Chondrocyte (in vitro differentiated cells): ENCODE measurements at places on chromosomes 12 and 14. TPM values are rescaled to one million over a fixed set of nuclear protein-coding genes. Genes with fewer than 3 reads are reported as not detected.
A peak's percentile ranks its signal among the peaks of the same experiment; 100 is the strongest.

The CD163 gene
- total RNA-seq, result 0.05 TPM in 1 of 3 replicates, not detected in the others

The CD163L1 gene
- 1.0 to 5.2 TPM (median 3.8 TPM) in 3 replicates for total RNA-seq

The CAPZA3 gene
- total RNA-seq, result not detected in 3 replicates

- no peak for DNase-seq
These were observed 127.3 kb upstream of the HIF1A start for GRCh38 chr14:61567838-61568571.

DNA sequence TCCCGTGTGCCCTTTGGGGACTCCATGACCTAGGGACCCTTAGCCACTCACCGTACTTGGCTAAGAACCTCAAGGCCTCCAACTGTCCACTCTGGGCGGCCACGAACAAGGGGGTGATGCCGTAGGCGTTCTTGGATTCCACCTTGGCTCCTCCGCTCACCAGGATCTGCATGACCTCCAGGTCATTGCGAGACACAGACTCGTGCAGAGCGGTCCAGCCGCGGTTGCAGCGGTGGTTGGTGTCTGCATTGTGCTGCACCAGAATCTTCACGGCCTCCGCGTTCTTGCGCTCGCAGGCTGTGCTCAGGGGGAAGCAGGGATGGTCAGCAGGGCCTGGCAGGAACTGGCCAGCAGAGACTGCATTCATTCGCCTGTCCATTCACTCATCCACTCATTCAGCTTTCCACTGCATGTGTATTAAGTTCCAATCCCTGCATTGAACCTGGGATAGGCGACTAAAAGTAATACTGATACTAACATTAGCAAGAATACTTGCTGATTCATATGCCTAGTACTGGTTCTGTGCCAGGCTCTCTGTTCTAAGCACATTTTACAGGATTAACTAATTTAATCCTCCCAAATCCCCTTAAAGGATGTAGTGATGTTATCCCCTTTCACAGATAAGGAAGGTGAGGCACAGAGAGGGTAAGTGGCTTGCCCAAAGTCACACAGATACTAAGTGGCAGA lies 23.9 kb downstream of the FAM181A start:
- DNase-seq, result no peak

DNA sequence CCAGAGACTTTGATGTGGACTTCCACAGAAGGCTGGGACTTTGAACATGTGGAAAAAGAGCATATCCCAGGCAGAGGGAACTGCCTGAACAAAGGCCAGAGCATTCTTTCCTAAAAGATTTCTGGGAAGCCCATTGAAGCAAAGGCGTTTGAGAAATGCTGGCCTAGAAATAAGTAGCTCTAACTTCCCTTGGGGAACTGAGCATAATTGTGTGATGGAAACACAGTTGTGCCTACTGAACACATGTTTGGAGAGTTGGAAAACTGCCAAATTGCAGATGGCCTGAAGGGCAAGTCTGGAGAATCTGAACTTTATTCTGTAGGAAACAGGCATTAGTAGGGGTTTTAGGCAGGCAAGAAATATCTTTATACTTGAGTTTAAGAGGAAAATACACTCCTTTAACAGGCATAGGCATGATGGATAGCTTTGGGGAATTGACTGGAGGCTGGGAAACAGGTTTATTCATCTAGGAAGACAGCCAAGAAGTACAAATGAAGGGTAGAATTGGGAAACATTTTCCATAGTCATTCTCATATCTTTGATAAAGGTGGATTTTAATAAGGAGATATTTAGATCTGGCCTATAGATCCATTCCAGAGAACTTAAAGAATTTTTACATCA lies 134.1 kb downstream of the TPH2 start:
- no peak for DNase-seq

- no peak for DNase-seq
These were observed 202.6 kb downstream of the FOXN3 start for GRCh38 chr14:89214221-89214965.

GRCh38 chr14:75871181-75871880 lies 110.5 kb downstream of the TGFB3 start:
- DNase-seq, result no peak

GRCh38 chr12:60075091-60075490 lies 479.3 kb downstream of the SLC16A7 start:
- DNase-seq, result no peak

GRCh38 chr12:131547555-131547954 lies 163.3 kb upstream of the SFSWAP start:
- DNase-seq, result no peak

DNA sequence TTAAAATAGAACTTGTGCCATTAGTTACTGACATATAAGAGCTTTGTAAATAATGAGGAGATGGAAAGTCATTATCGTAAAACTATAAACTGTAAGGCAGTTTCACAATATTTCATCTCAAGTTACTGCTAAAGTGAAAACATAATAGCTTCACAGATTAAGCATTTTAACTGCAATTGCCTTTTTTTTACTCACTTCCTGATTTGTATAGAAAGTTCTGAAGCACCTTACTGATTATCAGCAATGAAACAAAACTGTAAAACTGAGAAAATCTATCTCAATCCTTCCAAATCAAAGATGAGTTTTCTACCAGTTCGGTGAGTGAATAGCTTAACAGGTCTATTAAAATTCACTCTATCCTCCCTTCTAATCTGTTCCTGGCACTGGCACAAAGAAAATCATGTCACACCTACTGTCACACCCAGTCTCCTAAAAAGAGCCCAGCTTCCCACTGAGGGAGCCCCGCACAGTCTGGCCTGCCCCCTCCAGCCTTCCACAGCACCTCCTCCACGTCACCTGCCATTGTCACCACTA lies 161.4 kb upstream of the ABCD2 start:
- no peak for DNase-seq

DNA sequence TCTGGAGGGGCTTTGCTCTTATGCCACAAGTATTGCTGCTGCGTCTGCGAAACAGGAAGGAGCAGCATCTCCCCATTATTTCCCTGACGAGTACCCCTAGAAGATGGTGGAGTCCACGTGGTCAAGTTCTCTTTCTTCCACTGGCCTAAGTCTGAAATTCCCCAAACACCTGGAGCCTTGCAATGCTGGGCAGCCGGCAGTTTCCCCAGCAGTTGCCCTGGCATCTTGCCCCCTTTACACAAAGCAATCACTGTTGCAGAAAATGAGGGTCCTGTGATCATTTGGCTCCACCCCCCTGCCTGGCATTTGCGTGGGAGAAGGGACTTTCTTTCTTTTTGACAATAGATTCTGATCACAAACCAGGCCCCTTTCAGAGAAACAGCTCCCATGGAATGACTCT lies 56.9 kb downstream of the FOS start:
- no peak for DNase-seq

DNA sequence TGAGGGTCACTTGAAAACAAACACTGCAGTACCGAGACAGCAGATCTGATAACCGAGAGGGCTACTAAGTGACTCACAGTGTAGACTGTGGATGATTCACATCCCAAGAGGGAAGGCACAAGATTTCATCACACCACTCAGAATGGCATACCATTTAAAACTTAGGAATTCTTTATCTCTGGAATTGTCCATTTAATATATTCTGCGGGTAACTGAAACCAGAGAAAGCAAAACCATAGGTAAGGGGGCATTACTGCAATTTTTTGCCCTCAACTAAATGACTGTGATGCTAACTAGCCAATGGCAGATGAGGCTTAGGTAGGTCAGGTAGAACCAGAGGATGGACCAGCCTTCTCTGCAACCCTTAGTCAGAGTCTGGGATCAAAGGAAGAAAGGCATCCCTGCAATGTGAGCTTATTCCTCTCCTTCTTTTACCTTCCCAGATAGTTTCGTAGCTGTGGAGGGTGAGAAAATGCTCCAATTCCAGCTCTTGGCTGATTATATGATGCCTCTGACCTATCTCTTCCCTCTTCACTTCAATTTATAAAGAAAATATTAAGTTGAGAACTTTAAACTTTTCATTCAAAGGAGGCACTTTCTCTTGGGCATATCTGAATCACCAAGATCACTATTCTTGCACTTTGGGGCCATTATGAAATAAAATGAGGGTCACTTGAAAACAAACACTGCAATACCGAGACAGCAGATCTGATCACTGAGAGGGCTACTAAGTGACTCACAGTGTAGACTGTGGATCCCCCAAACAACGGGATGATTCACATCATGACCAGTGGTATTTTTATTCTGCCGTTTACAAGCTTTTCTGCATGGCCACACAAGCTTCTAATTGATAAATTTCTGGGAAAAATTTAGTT lies 6.8 kb downstream of the ART4 start:
- DNase-seq, result no peak

DNA sequence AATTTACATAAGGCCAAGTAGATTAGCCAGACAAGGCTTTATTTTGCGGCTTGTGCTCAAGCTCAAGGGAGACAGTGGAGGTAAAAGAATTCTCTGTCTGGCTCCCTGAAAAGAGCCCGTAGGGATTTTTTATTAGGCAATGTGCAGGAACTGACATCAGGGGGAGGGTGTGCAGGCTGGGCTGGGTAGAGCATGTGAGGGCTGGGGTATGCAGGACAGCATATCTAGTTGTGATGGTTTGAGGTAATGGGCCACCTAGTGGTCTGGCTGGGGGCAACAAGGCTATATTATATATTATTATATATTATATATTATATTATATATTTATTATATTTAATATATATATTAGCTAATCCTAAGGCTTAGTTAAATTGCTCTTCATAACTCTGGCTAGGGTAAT lies 102.1 kb downstream of the TMEM117 start:
- no peak for DNase-seq

- peak; percentile 57 for DNase-seq
These were observed 43.2 kb downstream of the MLXIP start for GRCh38 chr12:122121745-122122144.
